ENCODE measurements at places on chromosomes 7 and 10. TPM values are rescaled to one million over a fixed set of nuclear protein-coding genes. Genes with fewer than 3 reads are reported as not detected.

Gene SFTPA1
- total RNA-seq, result not detected

Gene FEZF1
- 2.3 TPM for total RNA-seq

Gene H2BK1
- not detected for total RNA-seq

Gene SEMA3D
- 7.2 TPM for total RNA-seq

Gene MPP7
- total RNA-seq, result 8.0 TPM

Gene NSUN6
- 12.5 TPM for total RNA-seq

Gene ENKUR
- not detected for total RNA-seq

Gene ENTPD7
- 11.8 TPM for total RNA-seq

Gene CYP3A7
- not detected for total RNA-seq

Gene CELF2
- 22.9 TPM for total RNA-seq

Gene CUEDC2
- 37.0 TPM for total RNA-seq

Gene CYP26C1
- total RNA-seq, result not detected

Gene INTS1
- 111 TPM for total RNA-seq

Gene OPN4
- total RNA-seq, result not detected

Gene PROSER2
- total RNA-seq, result 5.6 TPM

Gene RTKN2
- total RNA-seq, result 25.4 TPM

Gene CALHM1
- total RNA-seq, result 0.93 TPM

Gene FAM204A
- total RNA-seq, result 28.8 TPM

Gene ITPRID1
- 0.45 TPM for total RNA-seq

Gene MYOZ1
- total RNA-seq, result 3.2 TPM

Gene SPDYE8
- not detected for total RNA-seq

Gene ADAP1
- total RNA-seq, result 4.3 TPM

Gene ABCC2
- total RNA-seq, result 0.45 TPM

Gene TEX36
- not detected for total RNA-seq

Gene TFR2
- 5.6 TPM for total RNA-seq

Gene TAS2R41
- total RNA-seq, result 2.9 TPM

Gene PCBD1
- total RNA-seq, result 33.3 TPM

Gene LLCFC1
- total RNA-seq, result not detected

Gene AKR1D1
- total RNA-seq, result not detected

Gene GIMAP2
- total RNA-seq, result not detected

Gene OPN1SW
- total RNA-seq, result not detected

Gene ASZ1
- not detected for total RNA-seq

Gene MKLN1
- total RNA-seq, result 31.5 TPM

Gene LDB3
- 0.14 TPM for total RNA-seq

Gene ADAMTS14
- total RNA-seq, result 2.9 TPM

Gene ZNF804B
- total RNA-seq, result not detected

Gene AGBL3
- 3.2 TPM for total RNA-seq

Gene NKX1-2
- 37.0 TPM for total RNA-seq

Gene CALML3
- total RNA-seq, result not detected

Gene CYP3A4
- not detected for total RNA-seq

Gene LRRD1
- total RNA-seq, result 0.08 TPM

Gene ANK3
- total RNA-seq, result 70.5 TPM

Gene CNTNAP2
- 38.2 TPM for total RNA-seq

Gene CPA2
- not detected for total RNA-seq

Gene NPY4R
- total RNA-seq, result not detected

All from GM23338 (cell line).